ENCODE measurements at places on chromosomes 7 and 10. TPM values are rescaled to one million over a fixed set of nuclear protein-coding genes. Genes with fewer than 3 reads are reported as not detected.

The PRLHR gene
- total RNA-seq, result not detected

The TLX1 gene
- not detected for total RNA-seq

The STEAP1B gene
- not detected for total RNA-seq

The FOXI2 gene
- total RNA-seq, result not detected

Data from pancreas (tissue), 10 donors.